ENCODE measurements at places on chromosomes 5 and 9. TPM values are rescaled to one million over a fixed set of nuclear protein-coding genes. Genes with fewer than 3 reads are reported as not detected.

ADGRV1 gene
- total RNA-seq: 0.05 TPM

TLN1 gene
- 378 TPM for total RNA-seq

DMRT3 gene
- not detected for total RNA-seq

FNBP1 gene
- 157 TPM for total RNA-seq

SLC6A18 gene
- not detected for total RNA-seq

FGFR4 gene
- total RNA-seq: 1.3 TPM

TTC23L gene
- not detected for total RNA-seq

SLC4A9 gene
- total RNA-seq: 0.10 TPM

GPR151 gene
- total RNA-seq: not detected

PCDHGB4 gene
- total RNA-seq: 0.17 TPM

TRAF1 gene
- total RNA-seq: 97.1 TPM

WWC1 gene
- not detected for total RNA-seq

C5orf46 gene
- total RNA-seq: not detected

SLC2A6 gene
- 4.2 TPM for total RNA-seq

PCDHB2 gene
- 0.07 TPM for total RNA-seq

FBP1 gene
- total RNA-seq: not detected

CDKN2B-AS1 gene
- 4.8 TPM for total RNA-seq

TMEM174 gene
- not detected for total RNA-seq

MLANA gene
- not detected for total RNA-seq

PCDHB12 gene
- total RNA-seq: not detected

IFNA2 gene
- total RNA-seq: not detected

Data from T-helper 1 cell treated with Interleukin-12 subunit alpha and Interleukin-12 subunit beta and Interleukin-4 antibody, amounts not matched to agents 30 ng/mL and 1 ng/mL, for 36 hours (primary cell).